ENCODE measurements at places on chromosomes 13 and 19. TPM values are rescaled to one million over a fixed set of nuclear protein-coding genes. Genes with fewer than 3 reads are reported as not detected.

Gene PPM1N
- 1.1 TPM for total RNA-seq

Gene NUFIP1
- total RNA-seq, result 5.2 TPM

Gene LGI4
- total RNA-seq, result 0.37 TPM

Gene ZNF610
- 2.1 TPM for total RNA-seq

Gene STAP2
- 11.9 TPM for total RNA-seq

Gene PSG11
- not detected for total RNA-seq

Gene ZNF471
- total RNA-seq, result 1.5 TPM

Gene HRC
- total RNA-seq, result not detected

Gene FAAP24
- 8.3 TPM for total RNA-seq

Gene DBP
- total RNA-seq, result 25.8 TPM

Gene KLK2
- total RNA-seq, result not detected

Gene CILP2
- total RNA-seq, result 0.25 TPM

Gene GRK1
- total RNA-seq, result not detected

Gene CTXN1
- not detected for total RNA-seq

Gene SHISA7
- total RNA-seq, result not detected

Gene RASIP1
- total RNA-seq, result 0.50 TPM

Gene GNA15
- total RNA-seq, result 22.8 TPM

Gene SLC15A1
- not detected for total RNA-seq

Gene CLDND2
- 3.3 TPM for total RNA-seq

Gene ZSCAN4
- not detected for total RNA-seq

Gene CYP4F2
- total RNA-seq, result not detected

Gene NAPSA
- 1.9 TPM for total RNA-seq
